Urinary bladder (tissue), 4 donors: ENCODE measurements at places on chromosomes 7 and 10. TPM values are rescaled to one million over a fixed set of nuclear protein-coding genes. Genes with fewer than 3 reads are reported as not detected.

UPK3B gene
- 23.6 TPM for total RNA-seq

TDRD1 gene
- total RNA-seq: 0.53 TPM

GRCh38 chr10:90227217-90227656 is 525.8 kb downstream of the KIF20B start:
- DNase-seq: no peak

- DNase-seq: no peak
Measured at GRCh38 chr7:47581804-47582763, at the start of gene TNS3. TNS3 (minus strand) TSS chr7:47582111; CDS start chr7:47439636, 142,475 bp downstream.

DNA sequence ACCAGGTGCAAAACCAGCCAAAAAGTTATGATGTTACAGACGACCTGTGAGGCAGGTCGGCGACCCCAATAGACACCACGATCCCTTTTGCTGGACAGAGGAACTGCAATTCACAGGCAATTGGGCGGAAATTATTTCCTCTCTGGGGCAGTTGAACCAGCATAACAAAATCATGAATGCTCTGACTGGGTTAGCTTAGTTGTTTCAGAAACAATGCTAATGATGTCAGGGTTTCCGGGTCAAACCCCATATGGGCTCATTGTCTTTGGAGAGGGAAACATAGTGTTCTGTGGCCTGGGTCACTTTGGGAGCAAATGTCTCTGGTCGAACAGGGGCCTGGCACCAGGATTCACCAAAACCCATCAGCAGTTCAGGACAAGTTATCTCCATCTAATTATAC is 669.1 kb upstream of the NRP1 start:
- no peak for DNase-seq

DNA sequence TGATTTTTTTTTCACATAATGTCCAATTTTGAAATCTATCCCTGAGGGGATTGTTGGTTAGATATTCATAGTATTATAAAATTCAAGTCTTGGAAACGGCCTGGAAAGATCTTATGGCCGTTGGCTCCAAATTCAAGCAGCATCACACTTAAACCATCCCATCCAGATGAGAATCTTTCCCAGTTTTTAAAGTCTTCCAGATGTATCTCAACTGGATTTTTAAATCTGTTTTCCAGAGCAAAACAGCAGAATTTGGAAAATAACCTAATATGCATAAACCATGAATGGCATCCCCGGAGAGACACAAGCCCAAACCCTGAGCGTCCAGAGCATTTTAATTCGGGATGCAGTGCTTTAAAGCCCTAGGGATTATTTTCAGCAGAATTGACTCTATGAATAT is 208.2 kb upstream of the PRKCQ start:
- DNase-seq: no peak

- no peak for DNase-seq
Measured at GRCh38 chr10:12540341-12540781, 191.0 kb downstream of the CAMK1D start.

GRCh38 chr7:134943785-134944400 is 42.4 kb upstream of the AGBL3 start:
- DNase-seq: no peak

- no peak for DNase-seq
Measured at GRCh38 chr10:108735380-108735779, 1187.9 kb downstream of the XPNPEP1 start.
